D341Med (cell line): ENCODE measurements at places on chromosomes 2 and 18.
A peak's percentile ranks its signal among the peaks of the same experiment; 100 is the strongest.

DNA sequence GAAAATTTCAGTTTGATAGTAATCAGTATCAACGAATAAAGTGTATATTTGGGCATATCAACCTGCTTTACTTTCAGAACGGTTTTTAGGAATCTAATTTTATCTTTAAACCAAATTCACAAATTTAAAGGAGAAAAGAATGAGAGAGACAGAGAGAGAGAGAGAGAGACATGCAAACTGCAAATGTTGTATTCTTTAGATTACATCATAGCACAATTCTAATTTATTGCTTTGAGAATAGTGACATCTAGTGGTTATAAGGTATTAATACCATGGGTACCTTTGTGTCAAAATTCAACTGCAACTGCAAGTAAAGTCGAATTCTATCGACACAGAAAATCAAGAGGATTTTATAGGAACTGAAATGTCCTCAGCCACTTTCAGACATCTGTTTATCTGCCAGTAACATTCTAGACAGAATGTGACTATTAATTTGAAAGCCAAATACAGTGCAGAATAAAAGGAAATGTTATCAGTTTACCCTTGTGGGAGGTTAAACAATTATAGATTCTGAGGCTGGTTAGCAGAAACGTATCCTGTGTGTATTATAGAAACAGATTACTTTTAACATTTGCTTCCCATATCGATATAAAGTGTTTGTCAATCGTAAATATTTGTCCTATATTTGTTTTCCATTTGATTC, 529.8 kb upstream of the VRK2 start:
- DNase-seq: peak; percentile 21

GRCh38 chr2:224870341-224870740, 154.2 kb upstream of the CCDC195 start:
- DNase-seq: no peak

DNA sequence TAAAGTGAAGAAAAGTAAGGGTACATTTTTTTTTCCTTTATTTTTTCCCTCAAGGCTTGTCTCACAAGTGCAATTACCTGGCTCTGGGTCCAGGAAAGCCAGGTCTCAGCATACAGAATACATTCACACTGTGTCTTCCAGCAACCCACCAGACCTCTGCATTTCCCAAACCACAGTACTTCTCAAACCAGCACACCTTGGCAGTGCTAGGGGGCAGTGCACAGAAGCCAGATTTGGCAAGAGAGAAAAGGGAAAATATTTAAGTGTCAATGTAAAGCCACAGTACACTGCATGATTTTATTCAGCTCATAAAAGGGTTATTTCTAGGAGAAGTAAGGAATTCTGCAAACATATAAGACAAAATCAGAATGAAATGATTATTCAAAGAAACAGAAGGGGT, 172.8 kb downstream of the NRXN1 start:
- no peak for DNase-seq

GRCh38 chr2:208370881-208371633, 35.5 kb upstream of the PTH2R start:
- no peak for DNase-seq

DNA sequence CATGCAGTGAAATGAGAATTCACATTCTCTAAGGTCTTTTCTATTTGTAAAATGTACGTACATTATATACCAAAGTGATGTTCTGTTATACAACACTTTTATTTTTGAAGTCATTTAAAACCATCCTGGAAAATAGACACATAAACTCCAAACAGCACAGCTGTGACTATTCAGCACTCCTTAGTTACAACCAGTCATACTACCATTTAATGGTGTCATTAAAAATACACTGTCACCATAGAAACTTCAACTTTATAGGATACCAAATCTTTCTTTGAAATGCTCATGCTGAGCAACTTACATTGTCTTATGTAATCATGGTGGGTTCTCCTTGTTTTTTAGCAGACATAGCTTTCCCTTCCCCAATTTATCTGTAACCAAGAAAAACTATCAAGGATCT, 85.3 kb downstream of the METTL4 start:
- no peak for DNase-seq

- no peak for DNase-seq
These were observed 53.5 kb downstream of the RASGRP3 start for GRCh38 chr2:33529771-33530481.

DNA sequence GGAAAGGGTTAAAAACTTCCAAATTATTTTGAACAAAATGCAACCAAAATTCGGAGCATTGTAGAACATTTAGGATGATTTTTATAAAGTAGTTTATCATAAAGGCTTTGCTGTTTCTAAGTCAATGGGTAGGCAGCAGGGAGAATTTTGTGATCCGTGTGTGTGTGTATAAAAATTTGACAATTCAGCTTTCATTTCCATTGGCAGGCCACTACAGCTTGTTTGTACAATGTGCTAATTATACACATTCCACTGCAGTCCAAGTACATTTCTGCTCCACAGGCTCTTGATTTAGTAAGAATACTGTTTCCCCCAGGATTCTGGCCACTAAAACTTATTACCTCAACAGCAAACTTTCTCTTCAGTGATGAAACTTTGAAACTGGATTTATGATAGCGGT, 71.8 kb upstream of the LTBP1 start:
- DNase-seq: no peak

- no peak for DNase-seq
These were observed 50.5 kb downstream of the MAP4K4 start for GRCh38 chr2:101748000-101748399.

DNA sequence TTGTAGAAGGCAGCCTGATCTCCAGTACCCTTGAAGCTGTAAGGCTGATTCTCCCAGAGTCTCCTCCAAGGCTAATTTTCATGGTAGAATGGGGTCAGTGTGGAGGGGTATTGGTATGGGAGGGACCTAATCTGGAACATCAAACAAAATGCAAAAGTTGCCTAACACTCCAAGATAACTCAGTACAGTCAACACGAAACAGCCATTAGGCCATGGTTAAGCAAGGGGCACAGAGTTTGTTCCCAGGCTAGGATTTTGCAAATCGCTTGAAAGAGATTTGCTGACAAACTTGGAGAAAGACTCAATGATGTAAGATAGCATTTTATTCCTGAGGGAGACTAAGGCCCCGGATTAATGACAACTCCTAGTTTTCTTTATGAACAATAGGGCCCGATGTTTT, 5.4 kb downstream of the PID1 start:
- no peak for DNase-seq

GRCh38 chr18:59551902-59552635, 145.2 kb downstream of the CCBE1 start:
- DNase-seq: no peak

DNA sequence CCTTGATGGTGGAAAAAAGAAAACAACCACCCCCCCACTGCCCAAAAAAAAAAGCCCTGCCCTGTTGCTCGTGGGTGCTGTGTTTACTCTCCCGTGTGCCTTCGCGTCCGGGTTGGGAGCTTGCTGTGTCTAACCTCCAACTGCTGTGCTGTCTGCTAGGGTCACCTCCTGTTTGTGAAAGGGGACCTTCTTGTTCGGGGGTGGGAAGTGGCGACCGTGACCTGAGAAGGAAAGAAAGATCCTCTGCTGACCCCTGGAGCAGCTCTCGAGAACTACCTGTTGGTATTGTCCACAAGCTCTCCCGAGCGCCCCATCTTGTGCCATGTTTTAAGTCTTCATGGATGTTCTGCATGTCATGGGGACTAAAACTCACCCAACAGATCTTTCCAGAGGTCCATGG, 28.0 kb downstream of the MAL start:
- DNase-seq: no peak

- DNase-seq: no peak
These were observed 10.0 kb upstream of the DES start for GRCh38 chr2:219408204-219408603.

- no peak for DNase-seq
These were observed 75.6 kb upstream of the CCDC150 start for GRCh38 chr2:196563876-196564275.

DNA sequence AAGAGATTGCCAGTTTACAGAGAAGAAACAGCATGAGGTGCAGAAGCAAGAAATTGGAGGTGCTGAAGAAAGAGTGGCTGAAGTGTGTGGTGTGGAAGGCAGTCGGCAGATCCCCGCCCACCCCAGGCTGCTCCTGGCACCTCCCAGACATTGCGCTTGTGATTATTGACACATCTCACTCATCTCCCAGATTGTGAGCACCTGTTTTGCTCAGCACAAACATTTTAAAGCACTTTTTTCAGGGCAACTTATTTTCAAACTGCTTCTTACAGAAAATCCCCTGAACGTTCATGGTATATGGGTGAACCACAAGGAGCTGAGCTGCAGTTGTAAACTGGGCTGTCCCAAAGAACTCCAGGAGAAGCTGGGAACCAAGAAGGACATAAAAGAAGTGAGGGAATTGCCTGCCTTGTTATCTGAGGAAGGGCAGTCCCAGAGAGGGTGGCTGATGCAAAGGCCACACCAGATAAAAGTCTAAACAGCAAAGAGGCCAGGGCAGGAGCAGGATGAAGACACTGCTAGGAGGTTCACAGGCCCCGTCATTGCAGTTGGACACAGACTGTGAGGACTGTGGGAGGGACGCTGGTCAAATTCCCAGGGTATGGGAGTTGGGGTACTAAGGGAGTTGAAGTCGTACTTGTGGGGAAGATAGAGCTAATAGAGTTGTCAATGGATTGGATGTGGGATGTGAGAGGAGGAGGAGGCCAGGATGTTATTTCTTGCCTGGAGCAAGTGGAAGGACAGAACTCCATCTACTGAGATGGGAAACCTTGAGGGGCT, 65.1 kb downstream of the INPP4A start:
- DNase-seq: no peak
